Amygdala (tissue), 56 donors: ENCODE measurements at places on chromosomes 1 and 21.

DNA sequence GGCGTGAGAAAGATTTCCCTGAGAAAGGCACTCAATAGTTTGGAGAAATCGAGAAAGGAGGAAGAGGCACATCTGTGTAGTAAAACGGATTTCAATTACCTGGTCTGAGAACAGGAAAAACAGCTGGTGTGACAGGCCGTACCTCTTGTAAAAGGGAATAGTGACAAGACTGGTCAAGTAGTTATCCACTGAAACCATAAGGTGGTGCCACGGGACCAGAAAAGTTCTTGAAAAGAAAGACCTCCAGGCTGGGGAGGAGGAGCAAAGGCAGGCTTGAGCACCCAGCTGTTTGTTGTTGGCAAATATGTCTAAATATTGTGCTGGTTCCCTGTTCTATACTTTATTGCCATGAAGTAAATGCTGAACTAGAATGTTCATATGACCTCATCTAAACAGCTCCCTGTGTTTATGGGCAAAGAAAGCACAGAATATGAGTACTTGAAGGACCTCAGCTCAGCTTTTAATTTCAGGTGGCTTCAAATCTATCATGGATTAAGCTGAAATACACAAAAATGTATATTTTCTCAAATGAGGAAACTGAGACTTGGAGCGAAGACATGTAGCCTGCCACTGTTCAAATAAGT lies 4.0 kb downstream of the HAO2 start:
- no peak for DNase-seq

GRCh38 chr1:16174261-16174868 lies 18.5 kb upstream of the EPHA2 start:
- no peak for DNase-seq

DNA sequence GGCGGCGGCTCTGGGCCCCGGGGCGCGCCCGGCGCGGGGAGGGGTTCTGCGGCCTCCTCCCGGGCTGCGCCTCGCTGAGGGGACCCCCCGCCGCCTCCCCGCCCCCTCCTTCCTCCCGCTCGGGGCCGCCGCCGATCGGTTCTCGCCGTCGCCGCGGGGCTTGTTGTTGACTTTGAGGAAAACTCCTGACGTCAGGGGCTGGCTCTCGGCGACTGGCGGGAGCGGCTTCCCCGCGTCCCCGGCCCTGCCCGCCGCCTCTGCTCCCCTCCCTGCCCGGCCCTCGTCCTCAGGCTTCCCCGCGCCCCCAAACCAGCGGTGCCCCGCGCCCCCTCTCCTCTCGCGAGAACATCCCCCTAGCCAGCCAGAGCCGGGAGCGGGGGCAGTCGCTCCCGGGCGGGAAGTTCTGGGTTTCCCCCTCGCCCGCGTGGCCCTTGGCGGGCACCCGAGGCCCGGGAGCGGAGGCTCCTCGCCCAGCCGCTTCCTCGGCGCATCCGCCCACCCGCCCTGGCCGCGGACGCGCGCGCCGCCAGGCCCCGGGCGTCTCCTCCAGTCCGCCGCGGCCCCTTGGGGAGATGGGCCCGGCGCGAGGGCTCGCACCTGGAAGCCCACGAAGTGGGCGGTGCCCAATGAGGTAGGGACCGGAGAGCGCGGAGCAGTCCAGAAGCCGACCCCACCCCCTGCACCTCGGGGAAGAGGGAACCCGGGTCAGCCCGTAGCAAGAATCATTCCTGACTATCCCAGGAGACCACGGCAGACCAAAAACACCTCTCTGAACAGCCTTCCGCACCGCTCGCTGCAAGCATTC lies 611 bp upstream of the AKT3 start:
- DNase-seq, result peak; percentile 88

DNA sequence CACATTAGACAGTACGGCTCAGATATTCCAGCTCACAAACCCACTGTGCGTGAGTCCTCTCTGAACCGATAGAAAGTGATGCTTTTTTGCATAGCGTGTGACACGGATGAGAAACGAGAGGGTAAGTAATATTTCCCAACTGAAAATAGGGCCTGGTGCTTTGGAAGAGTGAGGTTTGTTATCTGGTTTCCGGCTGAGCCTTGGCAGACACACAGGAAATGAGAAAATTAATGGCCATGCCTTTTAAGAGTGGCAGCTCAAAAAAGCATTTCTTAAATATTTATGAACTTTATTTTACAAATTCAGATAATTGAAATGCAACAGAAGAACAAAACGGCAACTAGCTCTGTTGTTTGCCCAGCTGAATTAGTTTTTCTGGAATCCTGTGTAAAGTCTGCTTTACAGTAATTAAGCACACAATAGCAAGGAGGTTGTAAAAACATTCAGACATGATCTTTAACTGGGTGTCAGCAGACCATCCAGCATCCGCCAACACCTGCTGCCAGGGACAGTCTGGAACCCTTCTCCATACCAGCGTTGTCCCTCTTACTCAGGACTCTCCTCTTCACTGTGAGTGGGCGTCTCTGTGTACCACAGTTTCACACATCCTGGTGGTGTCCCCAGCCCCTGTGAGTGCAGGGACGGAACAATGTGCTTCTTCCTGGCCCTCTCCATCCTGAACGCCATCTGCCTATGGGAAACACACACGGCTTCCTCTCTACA lies 155.4 kb downstream of the PGBD5 start:
- DNase-seq, result no peak

DNA sequence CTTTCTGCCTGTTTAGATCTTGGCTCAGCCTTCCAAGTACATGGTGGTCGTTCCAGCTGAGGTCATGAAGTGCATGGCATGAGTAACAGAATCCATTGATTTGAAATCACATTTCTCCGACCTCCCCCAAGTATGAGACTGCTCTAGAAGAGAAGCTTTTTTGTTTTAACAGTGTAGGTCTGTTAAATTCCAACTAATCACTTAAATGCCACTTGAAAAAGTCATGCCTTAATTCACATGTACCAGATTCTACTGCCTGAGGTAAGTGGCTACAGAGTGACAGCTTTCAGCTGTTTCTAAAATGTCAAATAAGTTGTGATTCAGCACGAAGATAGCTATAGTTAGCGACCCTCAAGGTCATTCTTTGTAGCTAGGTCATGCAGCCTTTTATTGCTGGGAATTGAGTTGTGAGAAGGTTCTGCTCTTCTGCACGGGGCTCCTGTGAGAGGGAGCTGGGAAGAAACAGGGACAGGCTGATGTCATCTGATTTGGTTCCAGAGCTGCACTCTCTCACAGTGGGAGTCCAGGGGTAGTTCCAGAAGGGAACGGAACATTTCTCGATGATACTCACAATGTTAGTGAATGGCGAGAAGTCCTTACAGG lies 112.7 kb downstream of the VPS13D start:
- no peak for DNase-seq

DNA sequence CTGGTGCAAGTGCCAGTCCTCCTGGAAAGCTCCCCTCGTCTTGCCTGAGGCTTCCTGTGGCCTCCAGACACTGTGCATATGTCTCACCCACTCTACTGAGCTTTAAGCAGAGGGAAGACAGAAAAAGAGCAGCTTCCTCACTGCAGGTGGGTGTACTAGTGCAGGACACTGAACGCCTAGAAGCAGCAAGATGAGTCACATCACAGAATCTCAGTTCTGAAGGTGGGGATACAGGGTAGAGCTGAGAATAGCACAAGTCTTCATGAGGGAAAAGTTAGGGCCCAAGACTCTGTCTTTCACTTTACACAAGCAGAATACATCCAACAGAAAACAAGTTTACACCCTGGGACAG lies 37.4 kb downstream of the PCAT6 start:
- DNase-seq, result no peak

GRCh38 chr21:45262041-45262581 lies 25.6 kb downstream of the POFUT2 start:
- no peak for DNase-seq

DNA sequence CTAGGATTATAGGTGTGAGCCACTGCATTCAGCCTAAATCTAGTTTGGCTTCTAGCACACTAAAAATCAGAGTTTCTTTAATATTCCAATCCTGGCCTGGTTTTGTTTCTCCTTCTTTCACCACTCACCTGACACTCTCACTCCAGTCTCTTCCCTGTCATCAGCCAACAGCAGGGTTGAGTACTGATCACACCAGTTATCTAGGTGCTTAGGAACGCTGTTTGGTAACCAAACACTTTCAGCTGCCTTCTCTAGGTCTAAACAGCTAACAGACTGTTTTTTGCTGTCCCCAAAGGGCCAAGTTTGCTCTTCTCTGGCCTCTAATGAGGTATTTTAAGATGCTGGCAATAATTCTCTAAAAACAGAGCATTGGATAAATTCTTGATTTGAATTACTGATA lies 17.7 kb upstream of the FRRS1 start:
- no peak for DNase-seq

DNA sequence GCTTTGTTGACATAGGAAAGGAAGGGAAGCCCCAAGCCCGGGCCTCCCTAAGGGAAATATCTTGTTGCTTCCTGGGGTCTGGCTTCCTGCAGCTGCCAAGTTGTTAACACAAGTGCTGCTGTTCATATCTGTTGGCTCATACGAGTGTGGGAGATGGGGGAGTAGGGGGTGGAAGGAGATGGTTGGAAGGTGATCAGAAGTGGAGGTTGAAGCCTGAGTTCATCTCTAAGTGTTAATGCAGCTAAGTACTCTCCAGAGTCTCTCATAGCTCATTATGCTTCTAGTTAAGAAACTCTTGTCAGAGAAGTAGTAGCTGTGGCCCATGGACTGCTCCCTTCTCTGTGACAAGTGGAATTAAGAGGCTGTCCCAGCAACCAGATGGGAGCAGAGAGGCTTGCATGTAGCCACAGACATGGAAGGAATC lies 319.2 kb upstream of the SPAG17 start:
- no peak for DNase-seq

GRCh38 chr1:114701931-114702330 lies 6.6 kb upstream of the AMPD1 start:
- DNase-seq, result no peak

- DNase-seq, result no peak
These were observed 163.8 kb downstream of the CHRM3 start for GRCh38 chr1:239550178-239550577.

DNA sequence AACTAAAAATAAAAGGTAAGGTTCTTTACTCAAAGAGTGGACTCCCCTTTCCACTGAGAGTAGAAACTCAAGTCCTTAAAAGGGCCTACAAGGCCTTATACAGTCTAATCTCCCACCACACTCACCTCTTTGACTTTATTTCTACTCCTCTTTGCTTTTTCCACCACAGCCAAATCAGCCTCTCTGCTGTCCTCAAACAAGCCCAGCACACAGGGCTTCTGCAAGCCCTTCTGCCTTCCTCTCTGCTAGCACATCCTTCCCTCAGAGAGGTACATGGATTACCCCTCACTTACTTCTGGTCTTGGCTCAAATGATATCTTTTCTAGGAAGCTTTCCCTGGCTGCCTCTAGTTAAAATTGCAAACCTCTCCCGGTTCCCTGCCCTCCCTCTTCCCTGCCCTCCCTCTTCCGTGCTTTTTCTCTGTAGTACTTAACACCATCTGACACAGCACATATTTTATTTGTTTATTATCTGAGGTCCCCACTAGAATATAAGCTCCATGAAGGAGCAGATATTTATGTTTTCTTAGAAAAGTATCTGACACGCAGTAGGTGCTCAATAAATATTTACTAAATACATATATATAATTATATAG lies 1.7 kb downstream of the LYST start:
- no peak for DNase-seq

- no peak for DNase-seq
These were observed 288.4 kb upstream of the RGS18 start for GRCh38 chr1:191869790-191870312.

DNA sequence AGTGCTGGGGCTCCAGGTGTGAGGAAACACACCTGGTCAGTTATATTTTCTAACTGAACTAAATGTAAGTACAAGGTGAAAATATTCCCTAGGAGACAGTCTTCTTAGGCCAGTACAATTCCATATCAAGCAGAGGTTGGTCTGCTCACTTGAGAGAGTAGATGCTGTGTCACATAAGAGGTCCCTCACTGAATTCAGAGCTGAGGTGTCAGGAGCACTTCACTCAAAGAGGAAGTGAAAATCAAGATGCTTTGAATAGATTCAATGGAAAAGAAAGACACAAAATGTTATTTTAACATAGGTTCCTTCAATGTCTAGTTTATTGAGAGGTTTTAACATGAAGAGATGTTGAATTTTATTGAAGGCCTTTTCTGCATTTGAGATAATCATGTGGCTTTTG lies 4.3 kb upstream of the FCRL3 start:
- no peak for DNase-seq

DNA sequence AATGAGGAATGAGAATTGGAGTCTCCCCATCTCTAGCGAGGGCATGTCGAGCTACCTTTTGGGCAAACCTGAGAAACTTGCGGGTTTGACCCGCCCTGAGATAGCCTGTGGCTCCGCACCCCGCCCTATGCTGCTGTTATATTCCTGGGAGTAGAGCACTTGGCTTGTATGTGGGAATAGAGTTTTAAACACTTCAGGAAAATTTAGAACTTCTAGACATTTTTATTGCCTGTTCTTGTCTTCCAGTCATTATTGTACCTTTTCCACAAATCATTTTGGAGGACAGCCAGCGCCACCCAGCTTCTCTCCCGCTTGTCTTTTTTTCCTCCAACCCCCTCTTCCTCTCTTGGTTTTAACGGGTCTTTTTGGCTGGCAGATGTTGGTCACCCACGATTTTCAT lies 738 bp downstream of the GNPAT start:
- DNase-seq, result no peak
